Stimulated activated CD8-positive, alpha-beta memory T cell treated with anti-CD3 and anti-CD28 coated beads, Interleukin-2, amount 100 ng/mL, for 48 hours (primary cell): ENCODE measurements at places on chromosomes 5 and 9.
A peak's percentile ranks its signal among the peaks of the same experiment; 100 is the strongest.

DNA sequence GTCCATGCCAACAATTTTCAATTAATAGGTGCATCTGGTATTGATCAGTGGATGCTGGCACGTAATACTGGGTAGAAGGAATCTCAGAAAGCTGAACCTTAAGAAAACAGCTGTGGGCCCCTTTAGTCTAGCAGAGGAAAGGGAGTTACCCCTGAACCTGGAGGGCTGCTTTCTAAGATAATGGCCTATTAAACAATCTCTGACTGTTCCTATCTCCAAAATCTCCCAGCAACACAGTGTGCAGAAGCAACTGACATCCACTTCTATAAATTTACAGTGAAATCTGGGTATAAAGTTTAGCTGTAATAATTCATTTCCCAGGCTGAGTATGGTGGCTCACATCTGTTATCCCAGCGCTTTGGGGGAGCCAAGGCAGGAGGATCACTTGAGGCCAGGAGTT lies 198.8 kb downstream of the MAPKAP1 start:
- no peak for DNase-seq

DNA sequence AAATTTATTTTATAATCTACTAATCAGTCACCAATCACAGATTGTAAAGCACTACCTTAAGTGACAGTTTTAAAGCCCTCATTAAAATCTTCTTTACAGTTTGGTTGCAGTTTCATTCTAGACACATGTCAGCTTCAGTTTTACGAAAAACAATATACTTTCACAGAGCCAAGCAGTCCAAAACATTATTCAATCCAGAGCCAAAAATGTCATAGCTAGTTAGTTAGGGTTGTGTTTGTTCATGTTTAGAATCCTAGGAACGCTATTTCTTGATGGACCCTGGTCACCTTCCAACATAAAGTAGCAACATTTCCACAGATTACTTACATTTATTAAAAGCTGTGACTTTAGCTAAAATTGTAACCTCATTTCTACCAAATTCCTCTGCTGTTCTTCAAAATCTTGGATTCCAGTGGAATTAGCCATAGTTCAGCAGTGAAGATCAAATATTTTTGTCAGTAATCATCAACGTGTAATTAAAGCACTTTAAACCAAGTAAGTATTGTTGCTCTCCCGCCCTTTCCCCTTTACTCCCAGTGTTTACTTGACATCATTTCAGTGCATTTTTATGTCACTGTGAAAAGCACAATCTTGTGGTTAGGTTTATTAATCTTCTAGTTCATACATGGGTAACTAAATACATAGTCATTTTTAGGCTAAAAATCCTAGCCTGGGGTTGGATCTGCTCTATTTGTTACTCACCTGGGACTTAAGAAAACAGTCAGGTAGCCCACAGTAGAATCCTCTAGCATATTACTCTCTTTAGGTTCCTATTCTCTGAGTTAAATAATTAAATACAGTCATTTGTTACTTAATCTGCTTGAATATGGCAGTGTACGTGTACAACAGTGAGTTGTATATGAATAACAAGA lies 74.3 kb downstream of the NIPBL start:
- DNase-seq = no peak

- DNase-seq = no peak
Measured at GRCh38 chr5:111127453-111128195, 35.5 kb downstream of the WDR36 start.

- no peak for DNase-seq
Measured at GRCh38 chr5:88214655-88215054, 54.0 kb downstream of the TMEM161B start.

- DNase-seq = no peak
Measured at GRCh38 chr5:139872851-139873794, 77.5 kb downstream of the PSD2 start.

- no peak for DNase-seq
Measured at GRCh38 chr9:87883990-87884389, 1.3 kb downstream of the SPATA31E1 start.

GRCh38 chr5:141512911-141513626 lies 24.2 kb downstream of the PCDHGC5 start:
- DNase-seq = no peak

- no peak for DNase-seq
Measured at GRCh38 chr5:172288465-172288864, 4.9 kb upstream of the UBTD2 start.

DNA sequence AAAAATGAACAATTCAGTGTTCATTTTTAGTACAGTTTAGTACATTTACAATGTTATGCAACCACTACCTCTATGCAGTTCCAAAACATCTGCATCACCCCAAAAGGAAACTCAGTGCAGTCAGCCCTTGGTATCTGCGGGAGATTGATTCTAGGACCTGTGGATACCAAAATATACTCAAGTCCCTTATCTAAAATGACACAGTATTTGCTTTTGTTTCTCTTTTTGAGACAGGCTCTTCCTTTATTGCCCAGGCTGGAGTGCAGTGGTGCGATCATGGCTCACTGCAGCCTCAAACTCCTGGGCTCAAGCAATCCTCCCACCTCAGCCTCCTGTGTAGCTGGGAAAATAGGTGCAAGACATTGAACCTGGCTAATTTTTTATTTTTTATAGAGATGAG lies 114.0 kb downstream of the PIP5K1B start:
- DNase-seq = no peak

- DNase-seq = no peak
Measured at GRCh38 chr5:171478946-171479775, 59.7 kb downstream of the FGF18 start.

DNA sequence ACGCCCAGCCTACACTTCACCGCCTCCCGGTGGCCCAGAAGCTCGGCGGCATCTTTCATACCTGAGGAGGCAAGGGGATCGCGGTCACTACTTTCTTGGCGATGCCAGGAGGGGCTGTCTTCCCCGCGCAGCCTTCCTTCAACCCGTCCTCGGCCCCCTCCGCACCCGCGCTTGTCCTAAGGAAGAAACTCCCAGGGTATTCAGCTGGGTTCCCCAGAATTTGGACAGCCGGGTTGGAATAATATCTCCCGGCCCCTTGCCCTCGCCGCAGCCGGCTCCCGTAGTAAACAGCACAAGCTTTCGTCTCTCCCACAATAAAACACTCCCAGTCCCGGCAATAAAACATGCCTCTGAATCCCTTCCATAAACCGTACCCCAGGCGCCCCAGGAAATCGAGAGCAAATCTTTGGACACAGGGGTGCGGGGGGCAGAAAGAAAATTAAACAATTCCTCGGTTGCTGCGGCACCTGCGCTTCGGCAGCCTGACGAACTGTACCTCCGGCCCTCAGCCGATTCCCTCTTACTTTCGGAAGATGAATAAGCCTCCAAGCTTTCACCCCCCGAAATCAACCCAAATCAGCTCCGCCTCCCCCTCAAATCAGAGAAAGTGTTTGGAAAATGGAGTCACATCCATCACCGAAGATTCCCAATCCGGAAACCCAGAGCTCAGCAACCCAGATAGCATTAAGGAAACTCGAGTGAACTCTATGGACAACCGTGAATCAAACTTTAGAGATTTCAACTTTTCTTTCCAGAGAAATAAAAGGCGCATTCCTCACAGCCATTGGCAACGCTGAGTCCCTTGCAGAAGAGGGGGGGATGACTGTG lies 1.1 kb downstream of the OTP start:
- DNase-seq = no peak

GRCh38 chr5:30659417-30659816 lies 534.1 kb upstream of the CDH6 start:
- DNase-seq = no peak

DNA sequence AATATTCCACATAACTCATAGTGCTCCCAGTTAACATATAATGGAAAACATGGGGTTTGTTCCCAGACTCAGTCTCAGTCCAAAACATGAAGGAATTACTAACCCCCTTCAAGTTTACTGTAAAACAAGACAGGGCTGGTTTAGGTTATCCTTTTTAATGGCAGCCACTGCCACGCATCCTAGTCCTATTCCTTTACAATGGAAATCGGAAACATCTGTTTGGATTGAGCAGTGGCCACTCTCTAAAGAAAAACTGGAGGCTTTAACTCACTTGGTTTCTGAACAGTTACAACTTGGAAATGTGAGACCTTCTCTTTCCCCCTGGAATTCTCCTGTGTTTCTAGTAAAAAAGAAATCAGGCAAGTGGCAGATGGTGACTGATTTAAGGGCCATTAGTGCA lies 609.9 kb upstream of the ACO1 start:
- no peak for DNase-seq

DNA sequence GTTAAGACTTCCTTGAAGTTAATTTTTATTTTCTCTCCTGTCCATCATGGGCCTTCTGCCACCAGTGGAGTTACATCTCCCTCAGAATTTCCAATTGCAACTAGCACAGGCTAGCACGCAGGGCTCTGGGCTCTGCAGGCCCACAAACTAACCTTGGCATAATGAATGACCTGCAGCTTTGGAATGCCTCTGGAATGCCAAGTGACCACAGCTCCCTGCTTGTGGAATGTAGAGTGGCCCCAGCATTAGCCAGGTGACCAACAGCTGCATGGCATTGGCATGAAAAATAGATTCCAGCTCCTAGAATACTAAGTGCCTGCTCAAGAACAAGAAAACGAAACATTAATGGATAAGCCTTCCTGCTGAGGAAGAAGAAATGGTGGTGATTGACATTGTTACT lies 726.1 kb downstream of the BRINP1 start:
- DNase-seq = no peak

- DNase-seq = no peak
Measured at GRCh38 chr5:148011398-148012137, 52.2 kb upstream of the SPINK5 start.

GRCh38 chr9:104895572-104895971 lies 32.4 kb downstream of the ABCA1 start:
- no peak for DNase-seq

DNA sequence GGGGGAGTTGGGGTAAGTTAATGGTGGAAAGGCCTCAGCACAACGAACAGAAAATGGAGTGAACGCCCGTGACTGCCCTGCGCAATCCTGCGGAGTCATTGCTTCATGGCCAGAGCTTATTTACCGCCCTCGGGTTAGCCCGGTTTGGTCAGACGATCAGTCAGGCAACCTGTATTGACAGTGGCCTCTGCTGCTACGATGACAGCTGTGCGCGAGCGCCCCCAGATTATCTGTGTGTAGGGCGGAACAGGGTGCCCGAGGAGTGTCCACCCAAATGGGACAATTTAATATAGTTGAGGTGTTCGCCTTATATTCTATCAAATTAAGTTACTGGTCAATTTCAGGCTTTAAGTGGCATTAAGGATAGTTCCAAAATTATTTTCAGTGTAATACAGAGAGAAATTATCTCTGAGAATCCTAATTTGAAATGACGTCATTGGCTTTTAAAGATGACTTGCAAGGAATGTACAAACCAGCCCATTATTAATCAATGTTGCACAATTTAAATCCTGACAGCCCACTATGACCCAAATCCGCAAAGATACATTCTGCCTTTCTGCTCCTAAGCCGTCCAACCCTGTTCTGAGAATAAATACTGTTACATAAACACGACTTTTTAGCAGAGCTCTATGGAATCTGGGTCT lies 879 bp upstream of the UBQLN1 start:
- DNase-seq = peak; percentile 26

DNA sequence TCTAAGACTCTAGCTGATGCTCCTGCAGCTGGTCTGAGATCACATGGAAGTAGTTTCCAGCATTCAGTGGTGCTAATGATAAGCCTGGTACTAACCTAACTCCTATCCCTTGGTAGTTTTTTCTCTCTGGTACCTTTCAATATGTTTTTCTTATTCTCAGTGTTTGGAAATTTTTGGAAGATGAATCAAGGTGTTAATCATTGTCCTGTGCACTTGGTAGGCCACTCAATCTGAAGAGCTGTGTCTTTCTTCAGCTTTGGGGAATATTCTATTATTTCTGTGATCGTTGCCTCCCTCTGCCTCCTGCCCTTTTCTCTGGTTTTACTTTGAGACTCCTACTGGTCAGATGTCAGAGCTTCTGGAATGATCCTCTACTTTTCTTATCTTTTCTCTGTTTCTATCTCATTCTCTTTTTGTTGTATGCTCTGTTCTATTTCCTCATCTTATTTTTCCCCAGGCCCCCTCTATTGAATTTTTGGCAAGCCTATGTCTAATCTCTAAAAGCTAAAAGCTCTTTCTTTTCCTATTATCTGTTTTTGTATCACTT lies 136.8 kb downstream of the APBA1 start:
- DNase-seq = no peak

- no peak for DNase-seq
Measured at GRCh38 chr5:147874910-147875367, 3.6 kb upstream of the SCGB3A2 start.

DNA sequence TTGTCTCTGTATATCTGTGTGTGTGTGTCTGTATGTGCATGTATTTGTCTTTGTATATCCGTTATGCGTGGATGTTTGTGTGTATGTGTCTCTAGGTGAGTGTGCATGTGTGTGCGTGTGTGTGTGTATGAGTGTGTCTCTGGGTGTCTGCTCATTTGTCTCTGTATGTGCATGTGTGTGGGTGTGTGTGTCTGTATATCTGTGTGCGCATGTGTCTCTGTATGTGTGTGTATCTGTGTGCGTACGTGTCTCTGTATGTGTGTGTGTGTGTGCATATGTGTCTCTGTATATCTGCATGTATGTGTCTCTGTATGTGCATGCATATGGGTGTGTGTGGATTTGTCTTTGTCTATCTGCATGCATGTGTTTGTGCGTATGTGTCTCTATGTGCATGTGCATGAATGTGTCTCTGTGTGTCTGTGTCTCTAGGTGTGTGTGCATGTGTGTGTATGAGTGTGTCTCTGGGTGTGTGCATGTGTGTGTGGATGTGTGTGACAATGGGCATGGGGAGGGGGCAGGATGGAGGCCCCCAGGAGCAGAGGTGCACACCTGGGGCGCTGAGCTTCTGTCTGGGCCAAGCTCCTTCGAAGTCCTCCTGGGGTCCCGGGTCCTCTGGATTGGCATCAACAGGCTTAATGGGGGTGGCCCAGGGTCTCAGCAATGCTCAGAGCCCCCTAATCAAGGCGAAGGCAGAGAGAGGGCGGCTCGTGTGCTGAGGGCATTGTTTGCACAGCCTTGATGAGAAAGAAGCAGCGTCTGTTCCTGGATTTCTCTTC lies 373.4 kb upstream of the IRX4 start:
- DNase-seq = no peak

- no peak for DNase-seq
Measured at GRCh38 chr9:78590068-78590467, 293.1 kb downstream of the PSAT1 start.

GRCh38 chr5:162939991-162940390 lies 497.4 kb upstream of the CCNG1 start:
- DNase-seq = no peak

DNA sequence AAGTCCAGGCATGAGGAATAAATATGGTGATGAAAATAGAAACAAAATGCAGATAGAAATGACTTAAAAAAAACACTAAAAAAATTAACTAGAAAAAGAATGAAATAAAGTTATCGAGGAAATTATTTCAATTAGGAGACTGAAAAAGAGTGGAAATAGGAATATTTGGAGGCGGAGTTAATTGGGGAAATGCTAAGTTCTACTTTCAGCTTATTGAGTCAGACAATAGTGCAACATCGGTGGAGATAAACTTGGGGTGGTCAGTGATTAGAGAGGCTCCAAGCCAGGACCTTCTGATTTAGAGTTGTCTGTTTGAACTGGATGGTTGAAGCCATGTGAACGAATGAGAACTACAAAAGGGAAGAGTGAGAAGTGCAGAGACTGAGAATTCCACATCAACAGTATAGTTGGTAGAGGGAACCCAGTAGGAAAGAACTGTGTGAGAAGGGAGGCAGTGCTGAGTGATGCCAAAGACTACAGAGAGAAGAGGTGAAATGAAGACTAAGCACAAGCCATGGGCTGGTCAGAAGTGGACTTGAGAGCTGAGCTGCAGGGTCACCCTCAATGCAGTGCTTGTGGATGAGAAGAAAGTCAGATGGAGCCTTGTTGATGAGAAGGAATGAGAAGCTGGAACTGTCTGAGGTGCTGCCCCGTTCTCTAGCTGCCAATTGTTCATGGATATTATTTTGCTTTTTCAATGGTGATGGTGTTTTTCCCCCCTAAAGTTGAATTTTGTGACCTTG lies 160.7 kb downstream of the ICE1 start:
- DNase-seq = no peak
